ENCODE measurements at places on chromosomes 13 and 19. TPM values are rescaled to one million over a fixed set of nuclear protein-coding genes. Genes with fewer than 3 reads are reported as not detected.

Gene CYP2A6
- not detected for total RNA-seq

Gene GPR183
- total RNA-seq: 240 TPM

Gene SCGB2B2
- total RNA-seq: 2.8 TPM

Gene RNF17
- total RNA-seq: not detected

Gene IRGC
- not detected for total RNA-seq

Gene IGFL1
- not detected for total RNA-seq

Gene FBXO17
- not detected for total RNA-seq

Measured in B cell (primary cell).